ENCODE measurements at places on chromosomes 7 and 10.
A peak's percentile ranks its signal among the peaks of the same experiment; 100 is the strongest.

DNA sequence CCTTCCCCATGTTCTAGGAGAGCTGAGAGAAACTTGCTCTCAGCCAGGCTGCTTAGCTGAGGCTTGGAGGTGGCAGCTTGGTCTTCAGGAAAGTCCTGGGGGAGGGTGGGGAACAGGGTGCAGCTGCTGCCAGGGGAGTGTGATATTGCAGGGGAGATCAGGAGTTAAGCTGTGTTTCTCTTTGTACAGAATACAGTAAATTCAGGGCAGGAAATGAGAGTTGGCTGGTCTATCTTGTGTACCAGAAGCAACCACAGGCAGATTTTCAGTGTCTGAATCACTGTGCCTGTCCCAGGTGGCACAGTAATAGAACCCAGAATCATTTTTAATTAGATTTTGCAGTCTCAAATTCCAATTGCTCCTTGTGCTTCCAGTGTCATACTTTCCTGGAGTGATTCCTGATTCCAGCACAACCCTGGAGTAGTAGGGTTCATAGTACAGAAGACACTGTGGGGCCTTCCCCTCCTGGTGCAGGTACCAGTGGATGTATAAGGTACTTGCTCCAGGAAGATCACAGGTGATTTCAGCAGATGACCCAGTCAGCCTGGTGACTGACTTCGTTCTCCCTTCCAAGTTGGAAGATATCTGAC lies 94.0 kb upstream of the TARP start:
- DNase-seq: peak; percentile 24

- DNase-seq: no peak
Observed at GRCh38 chr10:133286366-133286765, 9.7 kb upstream of the ADAM8 start.

DNA sequence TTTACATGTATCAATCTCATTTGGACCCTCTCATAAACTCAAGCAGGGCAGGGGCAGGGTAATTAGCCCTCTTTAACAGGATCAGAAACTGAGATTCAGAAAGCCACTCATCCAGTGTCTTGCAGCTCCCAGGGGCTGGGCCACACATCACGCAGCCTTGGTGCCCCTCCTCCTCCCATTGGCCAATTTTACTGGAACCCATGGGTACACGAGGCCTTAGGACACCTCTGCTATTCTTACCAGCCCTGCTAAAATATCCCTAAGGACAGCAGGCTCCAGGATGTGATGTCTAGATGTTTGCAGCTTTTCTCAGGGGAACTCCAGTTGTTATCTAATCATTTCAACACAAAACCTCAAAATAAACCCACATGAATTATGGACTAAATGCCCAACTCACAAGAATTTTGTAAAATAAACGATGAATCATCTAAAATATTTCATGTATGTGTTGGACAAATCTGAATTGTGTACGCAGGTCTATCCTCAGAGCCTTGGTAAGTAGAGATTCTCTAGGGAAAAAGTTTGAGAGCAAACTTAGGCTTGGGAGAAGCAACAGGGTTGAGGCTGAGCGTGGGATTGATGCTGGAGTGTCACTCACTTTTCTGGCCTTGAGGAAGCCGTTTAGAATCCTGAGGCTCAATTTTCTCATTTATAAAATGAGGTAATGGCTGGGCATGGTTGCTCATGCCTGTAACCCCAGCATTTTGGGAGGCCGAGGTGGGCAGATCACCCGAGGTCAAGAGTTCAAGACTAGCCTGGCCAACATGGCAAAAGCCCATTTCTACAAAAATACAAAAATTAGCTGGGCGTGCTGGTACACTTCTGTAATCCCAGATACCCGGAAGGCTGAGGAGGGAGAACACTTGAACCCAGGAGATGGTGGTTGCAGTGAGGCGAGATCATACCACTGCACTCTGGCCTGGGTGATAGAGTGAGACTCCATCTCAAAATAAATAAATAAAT lies 69.7 kb upstream of the TNS3 start:
- no peak for DNase-seq

DNA sequence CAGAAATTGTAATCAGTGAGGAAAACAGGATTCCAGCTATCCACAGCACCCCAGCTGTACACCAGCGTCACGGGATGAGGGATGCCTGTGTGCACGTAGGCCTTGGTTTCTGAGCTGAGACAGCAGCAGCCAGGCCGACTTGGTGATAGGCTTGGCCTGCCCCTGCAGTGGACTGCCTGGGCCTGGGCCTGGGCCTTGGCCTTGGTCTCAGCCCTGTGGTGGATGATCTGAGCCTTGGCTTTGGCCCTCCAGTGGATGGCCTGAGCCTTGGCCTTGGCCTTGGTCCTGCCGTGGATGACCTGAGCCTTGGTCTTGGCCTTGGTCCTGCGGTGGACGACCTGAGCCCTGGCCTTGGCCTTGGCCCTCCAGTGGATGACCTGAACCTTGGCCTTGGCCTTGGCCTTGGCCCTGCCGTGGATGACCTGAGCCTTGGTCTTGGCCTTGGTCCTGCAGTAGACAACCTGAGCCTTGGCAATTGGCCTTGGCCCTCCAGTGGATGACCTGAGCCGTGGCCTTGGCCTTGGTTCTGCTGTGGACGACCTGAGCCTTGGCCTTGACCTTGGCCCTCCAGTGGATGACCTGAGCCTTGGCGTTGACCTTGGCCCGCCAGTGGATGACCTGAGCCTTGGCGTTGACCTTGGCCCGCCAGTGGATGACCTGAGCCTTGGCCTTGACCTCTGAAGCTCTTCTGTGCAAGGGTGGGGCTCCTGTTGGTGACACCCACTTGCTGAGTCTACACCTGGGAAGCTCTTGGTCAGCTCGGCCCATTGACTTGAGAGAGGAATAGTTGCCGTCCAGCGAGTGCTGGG lies 93.8 kb downstream of the CUX1 start:
- DNase-seq: no peak

- DNase-seq: no peak
Observed at GRCh38 chr7:152521420-152522337, 85.9 kb upstream of the KMT2C start.

- no peak for DNase-seq
Observed at GRCh38 chr7:31688996-31689395, 2.0 kb downstream of the PPP1R17 start.

GRCh38 chr7:30531286-30531685 lies 26.7 kb upstream of the GGCT start:
- DNase-seq: no peak

- no peak for DNase-seq
Observed at GRCh38 chr10:91006752-91007346, 86.0 kb upstream of the ANKRD1 start.

GRCh38 chr10:100662067-100662466 lies 83.3 kb upstream of the PAX2 start:
- no peak for DNase-seq

DNA sequence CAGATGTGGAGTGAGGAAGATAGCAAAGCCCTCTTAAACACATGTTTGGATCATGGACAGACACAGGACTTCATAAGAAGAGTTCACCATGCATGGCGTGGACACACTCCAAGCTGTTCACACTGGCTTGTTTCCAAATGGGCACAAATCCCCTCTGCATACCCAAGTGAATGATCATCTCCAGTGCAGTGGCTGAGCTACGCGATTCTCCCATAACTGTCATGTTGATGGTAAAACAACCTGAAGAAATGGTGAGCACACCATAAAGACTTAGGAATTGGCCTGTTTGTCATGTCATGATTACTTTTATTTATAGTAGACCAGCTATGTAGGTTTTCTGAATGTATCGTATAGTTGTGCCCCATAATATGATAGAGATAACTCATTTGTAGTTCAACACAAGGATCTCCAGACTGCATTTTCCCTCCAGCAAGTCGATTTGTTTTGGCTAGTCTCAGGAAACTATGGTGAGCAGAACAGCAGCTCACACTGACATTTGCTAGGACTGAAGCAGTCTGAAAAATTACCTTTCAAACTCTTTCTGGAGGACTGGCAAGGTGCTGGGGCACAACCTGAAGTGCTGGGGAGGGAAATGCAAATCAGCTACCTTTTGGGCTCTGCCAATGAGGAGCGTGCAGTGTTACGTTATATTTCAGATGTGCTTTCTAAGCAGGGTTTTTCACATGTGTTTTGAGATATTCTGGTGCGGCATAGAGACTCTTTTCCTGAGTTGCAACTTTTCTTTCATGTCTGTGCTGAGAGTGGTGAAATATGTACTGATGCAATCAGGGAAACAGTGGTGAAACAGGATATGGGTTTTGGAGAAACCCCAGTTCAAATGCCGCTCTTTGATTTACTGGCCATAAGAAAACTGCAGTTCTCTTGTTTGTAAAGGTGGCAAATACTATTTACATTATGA lies 629.6 kb upstream of the DPP6 start:
- DNase-seq: no peak

DNA sequence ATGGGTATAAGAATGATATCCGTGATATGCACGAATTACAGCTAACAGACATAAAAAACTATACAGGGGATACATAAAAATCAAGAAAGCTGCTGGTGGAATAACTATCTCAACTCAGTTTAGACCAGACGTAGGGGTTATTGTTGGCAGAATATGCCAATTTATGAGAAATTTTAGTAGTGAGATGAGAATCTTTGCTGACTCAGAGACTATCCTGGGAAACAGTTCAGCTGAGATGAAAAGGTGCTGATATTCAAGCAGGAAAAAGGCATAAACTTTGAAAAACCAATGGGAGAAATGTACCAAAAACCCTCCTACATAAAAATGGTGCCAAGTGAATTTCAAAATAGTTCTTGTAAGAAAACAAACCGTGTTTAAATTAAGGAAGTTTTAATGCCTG lies 3.3 kb downstream of the MRPS33 start:
- DNase-seq: no peak

DNA sequence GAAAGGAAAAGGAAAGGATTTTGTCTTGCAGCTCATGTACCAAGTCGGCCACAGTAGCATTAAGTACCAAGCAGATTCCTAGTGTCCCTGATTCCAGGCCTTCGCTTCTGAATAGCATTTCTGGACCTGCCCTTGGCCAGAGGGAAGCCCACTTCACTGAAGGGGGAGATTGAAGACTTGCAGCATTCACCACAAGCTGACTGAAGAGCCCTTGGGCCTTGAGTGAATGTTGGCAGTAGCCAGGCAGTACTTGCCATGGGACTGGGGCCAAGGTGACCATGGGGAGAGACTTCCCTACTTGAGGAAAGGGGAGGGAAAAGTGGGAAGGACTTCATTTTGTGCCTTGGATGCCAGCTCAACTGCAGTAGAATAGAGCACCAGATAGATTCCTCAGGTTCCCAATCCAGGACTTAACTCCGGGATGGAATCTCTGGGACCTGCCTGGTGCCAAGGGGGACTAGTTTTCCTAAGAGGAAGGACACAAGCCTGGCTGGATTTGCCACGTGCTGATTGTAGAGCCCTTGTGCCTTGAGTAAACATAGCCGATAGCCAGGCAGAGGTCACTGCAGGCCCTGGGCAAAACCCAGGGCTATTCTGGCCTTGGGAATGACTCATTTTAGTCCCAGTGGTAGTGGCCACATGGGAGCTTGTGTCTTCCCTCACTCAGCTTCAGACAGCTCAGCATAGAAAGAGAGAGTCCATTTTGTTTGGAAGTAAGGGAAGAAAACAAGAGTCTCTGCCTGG lies 141.7 kb upstream of the KCND2 start:
- DNase-seq: no peak

- DNase-seq: no peak
Observed at GRCh38 chr7:55299273-55299967, 65.7 kb upstream of the LANCL2 start.

DNA sequence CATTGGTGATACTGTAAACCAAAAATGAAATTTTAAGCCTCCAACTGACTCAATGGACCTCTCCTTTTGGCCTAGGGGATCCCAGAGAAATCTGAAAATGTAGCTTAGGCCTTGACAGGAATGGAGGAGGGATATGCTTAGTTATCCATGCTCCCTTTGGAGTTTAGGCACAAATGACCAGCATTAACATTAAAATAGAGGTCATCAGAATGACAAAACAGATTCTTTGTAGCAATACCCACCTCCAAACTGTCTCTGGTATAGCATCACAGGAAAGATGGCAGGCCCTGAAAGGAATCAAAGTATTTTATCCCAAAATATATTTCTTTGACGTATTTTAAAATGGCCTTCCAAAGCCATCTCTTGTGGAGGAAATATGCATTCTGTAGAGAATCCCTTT lies 39.1 kb upstream of the LRRN3 start:
- no peak for DNase-seq

GRCh38 chr7:106125417-106125816 lies 13.3 kb upstream of the SYPL1 start:
- DNase-seq: no peak

GRCh38 chr10:132392184-132392800 lies 4.7 kb upstream of the PWWP2B start:
- no peak for DNase-seq

- DNase-seq: no peak
Observed at GRCh38 chr7:25680636-25681035, 452.4 kb upstream of the NPVF start.

DNA sequence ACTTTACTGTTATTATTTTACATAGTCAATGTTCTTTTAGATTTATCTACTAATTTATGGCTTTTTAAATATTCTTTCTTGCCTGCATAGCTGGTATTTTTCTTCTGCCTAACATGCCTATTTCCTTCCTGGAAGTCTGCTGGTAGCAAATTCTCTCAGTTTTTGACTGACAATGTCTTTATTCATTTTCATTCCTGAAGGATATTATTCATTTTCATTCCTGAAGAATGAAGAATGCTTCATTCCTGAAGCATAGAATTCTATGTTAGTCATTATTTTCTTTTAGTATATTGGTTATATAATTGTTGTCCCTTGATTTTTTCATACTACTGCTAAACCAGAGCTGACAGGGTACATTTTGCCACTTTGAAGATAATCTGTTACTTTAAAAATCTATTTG lies 41.8 kb downstream of the TMEM168 start:
- DNase-seq: no peak

GRCh38 chr10:70166394-70166793 lies 3.9 kb downstream of the SAR1A start:
- no peak for DNase-seq

GRCh38 chr10:96767611-96768010 lies 47.3 kb upstream of the PIK3AP1 start:
- no peak for DNase-seq
